Fibroblast of skin of back (primary cell): ENCODE measurements at places on chromosomes 11 and 22.

GRCh38 chr11:118226781-118227180 lies 2.0 kb upstream of the JAML start:
- no peak for DNase-seq

GRCh38 chr22:49013707-49014106 lies 814.0 kb downstream of the BRD1 start:
- DNase-seq: no peak

- DNase-seq: peak; percentile 88
Observed at GRCh38 chr11:24238771-24239645, 257.8 kb upstream of the LUZP2 start.

GRCh38 chr11:119108146-119108856 lies 1.2 kb downstream of the C2CD2L start:
- peak; percentile 13 for DNase-seq

DNA sequence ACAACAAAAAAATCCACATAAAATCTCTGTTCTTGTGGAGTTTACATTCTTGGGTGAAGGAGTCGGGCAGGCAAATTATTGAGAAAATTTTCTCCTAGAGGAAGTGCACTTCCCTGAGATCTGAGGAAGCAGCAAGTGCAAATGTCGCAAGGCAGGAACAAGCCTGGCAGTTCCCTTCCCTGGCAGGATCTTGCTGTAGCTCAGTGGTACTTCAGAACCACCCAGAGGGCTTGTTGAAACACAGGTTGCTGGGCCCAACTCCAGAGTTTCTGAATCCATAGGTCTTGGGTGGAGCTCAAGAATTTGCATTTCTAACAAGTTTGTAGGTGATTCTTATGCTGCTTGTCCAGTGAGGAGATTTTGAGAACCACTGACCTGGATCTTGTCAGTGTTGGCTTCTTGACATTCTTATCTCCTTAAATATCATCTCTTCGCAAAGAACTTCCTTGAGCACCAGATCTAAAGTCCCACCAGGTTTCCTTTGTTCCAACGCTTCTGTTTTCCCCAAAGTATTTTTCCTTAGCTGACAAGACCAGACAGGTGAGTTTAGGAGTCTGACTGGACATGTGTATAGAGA lies 9.6 kb downstream of the QSER1 start:
- DNase-seq: no peak

DNA sequence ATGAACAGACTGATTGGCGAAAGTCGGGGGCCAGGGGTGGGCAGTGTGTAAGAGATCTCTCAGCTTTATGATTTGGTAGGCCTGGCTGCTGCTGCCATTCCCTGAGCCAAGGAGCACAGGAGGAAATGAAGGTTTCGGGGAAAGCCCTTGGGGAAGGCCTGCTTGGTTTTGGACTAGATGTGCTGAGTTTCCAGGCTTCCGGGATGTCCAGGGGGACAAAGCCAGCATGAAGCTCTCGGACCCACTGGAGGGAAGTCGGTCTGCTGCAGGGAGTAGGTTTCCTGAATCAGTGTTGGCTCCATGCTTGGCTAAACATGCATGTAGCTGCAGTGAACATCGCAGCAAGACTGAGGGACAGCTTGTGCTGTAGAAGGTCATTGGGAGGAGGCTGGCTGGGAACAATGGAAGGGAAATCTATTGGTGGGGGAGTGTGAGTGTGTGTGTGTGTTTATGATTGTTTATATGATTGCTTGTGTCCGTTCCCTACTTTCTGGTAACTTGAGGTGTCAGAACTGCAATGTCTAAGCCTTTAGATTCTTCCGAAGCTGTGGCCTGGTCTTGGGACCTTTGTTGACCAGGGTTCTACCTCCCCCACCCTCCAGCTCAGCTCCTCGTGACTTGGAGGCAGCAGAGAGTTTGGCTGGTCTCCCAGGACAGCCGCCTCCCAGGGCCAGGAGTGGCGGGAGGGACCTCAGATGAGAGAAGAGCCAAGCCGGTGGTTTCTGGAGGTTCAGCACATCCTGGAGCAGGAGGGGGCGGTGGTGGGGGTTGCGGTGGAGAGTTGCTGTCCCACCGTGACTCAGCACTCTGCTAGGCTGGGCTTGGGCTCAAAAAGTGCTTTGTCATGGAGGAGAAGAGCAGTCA lies 4.0 kb upstream of the FTH1 start:
- DNase-seq: peak; percentile 99

DNA sequence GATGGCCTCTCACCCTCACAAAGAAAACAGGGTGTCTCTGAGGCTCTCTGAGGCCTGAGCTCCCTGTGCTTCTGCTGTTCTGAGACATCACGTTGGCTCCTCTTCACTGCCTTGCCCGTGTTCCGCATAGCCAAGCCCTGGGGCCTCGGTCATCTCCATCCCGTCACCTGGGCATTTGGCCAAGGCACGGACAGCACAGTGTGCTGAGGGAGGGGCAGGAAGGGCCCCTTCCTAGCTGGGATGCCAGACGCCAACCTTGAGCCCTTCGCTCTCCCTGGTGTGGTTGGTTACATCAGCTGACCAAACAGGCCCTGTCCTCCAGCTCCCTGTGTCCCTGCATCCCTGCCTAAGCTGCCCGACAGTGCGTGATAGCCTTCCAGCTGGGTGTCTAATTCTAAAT lies 25.9 kb downstream of the MOV10L1 start:
- DNase-seq: no peak

- no peak for DNase-seq
Observed at GRCh38 chr11:129943036-129943435, 47.7 kb upstream of the NFRKB start.

DNA sequence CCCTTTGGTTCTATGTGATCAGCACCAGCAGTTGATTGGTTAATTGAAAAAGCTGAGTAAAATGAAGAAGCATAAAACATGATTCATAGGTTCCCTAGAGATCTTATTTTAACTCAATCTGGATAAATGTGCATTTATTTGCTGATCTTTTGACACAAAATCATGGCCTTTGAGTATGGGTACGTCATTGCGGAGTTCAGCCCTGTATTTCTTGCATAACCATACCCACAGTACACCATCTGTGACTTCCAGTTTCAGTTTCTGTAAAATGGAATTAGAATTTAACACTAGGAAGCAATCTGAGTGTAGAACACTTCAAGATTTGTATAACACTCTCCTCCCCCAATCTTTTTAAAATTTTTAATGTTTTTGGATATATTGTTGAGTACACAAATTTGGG lies 358.2 kb downstream of the DDX10 start:
- no peak for DNase-seq

DNA sequence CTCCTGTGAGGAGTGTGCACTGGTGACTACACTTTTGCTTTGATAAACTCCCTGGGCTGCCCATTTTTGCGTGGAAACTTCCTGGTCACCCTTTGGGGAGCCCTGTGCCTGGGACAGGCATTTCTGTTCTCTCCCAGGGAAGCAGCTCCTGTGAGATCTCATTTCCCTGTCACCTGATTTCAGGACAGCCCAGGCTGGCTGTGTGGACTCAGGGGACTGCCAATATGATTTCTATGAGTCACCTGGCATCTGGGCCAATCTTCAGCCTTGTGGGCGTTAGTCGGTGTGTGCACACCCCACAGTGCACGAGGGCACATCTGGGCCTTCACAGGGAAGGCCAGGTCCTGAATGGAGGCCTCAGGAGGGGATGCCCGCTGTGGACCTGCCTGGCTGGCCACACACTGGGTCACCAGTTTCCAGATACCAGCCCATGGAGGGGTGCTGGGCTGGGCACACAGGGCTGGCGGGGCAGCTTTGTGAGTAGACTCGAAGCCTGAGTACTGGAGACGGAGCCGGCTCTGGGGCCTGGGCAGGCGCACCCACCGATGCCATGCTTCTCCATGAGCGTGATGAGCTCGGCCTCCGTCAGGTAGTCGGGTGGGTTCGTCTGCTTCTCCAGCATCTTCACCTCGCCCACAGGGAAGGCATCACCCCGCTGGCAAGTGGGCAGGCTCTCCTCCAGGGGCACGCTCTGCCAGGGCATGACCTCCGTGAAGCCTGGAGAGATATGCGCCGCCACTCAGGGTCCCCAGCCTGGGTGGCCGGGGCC lies 9.4 kb upstream of the PPM1F start:
- DNase-seq: peak; percentile 52

- no peak for DNase-seq
Observed at GRCh38 chr22:24103301-24103700, 78.0 kb upstream of the SUSD2 start.

- DNase-seq: no peak
Observed at GRCh38 chr11:114169321-114169749, 109.8 kb downstream of the ZBTB16 start.

DNA sequence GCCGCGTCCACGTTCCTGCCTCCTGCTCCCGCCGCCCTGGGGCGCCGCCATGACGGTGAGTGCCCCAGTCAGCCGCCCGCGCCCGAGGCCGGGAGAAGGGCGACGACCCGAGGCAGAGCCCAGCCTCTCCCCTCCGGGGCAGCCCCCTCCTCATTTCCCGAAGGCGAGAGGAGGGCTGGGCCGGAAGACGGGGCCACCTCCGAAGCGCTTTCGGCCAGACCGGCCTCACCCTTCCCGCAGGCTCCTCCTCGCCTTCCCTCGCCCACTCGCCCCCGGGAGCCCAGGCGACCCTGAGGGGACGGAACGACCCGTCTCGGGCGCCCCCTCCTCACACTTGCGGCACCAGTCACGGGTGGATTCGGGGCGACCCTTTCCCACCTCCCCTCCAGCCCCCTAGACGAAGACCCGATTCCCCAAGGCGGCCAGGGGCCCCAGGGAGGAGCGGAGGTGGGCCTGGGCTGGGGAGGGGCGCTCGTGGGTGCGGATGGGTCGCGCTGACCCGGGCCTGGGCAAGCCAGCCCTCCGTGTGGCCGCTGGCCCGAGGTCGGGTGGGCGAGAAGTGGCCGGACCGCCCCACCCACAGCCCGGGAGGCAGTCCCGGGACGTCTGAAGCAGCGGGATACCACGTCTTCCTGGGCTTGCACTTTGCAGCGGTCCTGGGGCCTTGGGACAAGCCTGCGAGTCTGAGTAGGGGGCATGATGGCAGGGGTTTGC lies 49.7 kb downstream of the TRIOBP start:
- DNase-seq: no peak

DNA sequence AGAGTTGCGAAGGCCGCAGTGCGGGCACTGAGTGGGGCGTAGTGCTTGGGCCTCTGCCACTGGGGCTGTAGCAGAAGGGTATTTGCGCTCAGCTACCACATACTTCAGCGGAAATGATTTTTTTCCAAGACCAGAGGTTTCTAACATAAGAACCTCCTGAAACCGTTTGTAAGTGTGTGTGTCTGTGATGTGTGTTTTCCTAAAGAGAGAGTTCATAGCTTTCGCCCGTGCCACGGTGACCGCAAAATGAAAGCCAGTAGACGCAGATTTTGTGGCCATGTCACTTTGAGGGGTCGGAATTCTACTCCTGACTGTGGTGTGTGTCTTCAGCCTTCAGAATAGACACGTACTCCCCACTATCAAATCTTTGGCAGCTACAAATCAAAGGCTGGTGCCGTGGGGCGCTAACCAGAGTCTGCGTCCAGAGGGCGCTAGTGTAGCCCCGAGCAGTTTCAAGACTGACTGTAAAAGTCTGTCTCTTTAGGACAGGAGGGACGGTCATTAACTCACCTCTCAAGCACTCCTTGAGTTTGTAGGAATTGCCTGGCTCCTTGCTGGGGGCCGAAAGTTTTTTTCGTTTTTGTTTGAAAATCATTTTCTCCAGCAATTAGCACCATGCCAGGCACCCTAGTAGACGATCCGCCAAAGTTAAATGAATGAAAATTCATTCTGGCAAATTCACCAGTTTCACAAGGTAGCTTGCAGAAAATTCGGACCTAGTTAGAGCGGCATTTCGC lies 2.5 kb upstream of the CALCA start:
- no peak for DNase-seq

- DNase-seq: peak; percentile 77
Observed at GRCh38 chr11:108616549-108616948, 23.0 kb upstream of the EXPH5 start.

GRCh38 chr11:3188496-3189195 lies 23.5 kb upstream of the OSBPL5 start:
- no peak for DNase-seq

- DNase-seq: no peak
Observed at GRCh38 chr11:11752679-11753078, 89.1 kb upstream of the USP47 start.

- no peak for DNase-seq
Observed at GRCh38 chr11:2674658-2675131, 25.1 kb downstream of the KCNQ1OT1 start.

GRCh38 chr11:121038648-121039409 lies 14.9 kb downstream of the TBCEL start:
- DNase-seq: no peak

DNA sequence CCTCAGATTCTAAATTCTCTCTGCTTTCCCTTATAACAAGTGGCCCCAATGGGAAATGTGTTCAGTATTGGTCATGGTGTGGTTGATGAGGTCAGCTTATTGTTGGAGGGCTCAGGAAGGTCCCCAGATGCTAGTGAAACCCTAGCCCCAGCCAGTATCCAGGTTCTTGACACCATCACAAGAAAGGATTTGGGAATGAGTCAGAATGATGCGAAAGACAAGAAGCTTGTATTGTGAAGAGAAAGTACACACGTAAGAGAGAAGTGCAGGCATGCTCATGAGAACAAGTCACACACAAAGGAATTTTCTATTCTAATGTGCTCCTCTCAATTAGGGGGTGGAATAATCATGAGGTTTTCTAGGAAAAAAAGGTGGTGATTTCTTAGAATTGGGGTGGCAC lies 34.9 kb upstream of the TRPC6 start:
- peak; percentile 84 for DNase-seq

- DNase-seq: no peak
Observed at GRCh38 chr11:12853652-12854296, 155.3 kb upstream of the RASSF10 start.

DNA sequence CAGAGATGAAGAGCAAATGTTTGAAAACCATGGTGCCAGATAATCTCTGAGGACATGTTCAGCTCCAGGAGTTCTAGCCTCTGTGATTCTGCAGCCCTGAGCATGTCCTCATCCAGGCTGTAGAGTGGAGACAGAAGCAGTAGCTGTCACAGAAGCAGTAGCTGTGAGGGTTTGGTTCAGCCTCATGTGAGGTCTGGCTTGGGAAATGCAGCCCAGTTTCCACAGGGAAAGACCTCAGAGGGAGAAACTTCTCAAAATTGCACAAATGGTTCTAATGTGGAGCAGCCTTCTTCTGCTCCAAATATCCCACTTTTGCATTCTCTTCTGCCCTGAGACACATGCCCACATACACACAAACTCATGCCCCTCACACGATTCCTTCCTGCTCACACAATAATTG lies 48.4 kb downstream of the DBX1 start:
- no peak for DNase-seq

- peak; percentile 67 for DNase-seq
Observed at GRCh38 chr11:65906602-65907001, 6.4 kb upstream of the FOSL1 start.

DNA sequence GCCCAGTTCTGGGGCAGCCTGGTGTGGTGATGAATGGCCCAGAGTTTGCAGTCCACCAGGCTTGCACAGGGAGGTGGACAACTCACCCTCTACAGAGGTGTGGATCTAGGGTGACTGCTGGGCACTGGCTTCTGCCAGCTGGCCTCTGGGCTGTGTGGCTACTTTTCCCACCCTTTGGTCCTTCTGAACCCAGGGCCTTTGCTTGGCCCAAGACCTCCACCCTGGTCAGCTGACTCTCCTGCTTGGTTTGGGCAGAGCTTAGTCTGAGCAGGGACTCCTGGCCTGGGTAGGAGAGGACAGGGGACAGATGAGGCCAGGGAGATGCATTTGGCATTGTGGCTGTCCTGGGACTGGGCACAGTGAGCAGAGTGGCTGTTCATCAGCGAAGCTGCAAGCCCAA lies 83.0 kb upstream of the SHANK2 start:
- DNase-seq: no peak
